Stimulated activated CD8-positive, alpha-beta memory T cell treated with anti-CD3 and anti-CD28 coated beads, Interleukin-4, amount 100 ng/mL, for 24 hours (primary cell): ENCODE measurements at places on chromosomes 1 and 21.

DNA sequence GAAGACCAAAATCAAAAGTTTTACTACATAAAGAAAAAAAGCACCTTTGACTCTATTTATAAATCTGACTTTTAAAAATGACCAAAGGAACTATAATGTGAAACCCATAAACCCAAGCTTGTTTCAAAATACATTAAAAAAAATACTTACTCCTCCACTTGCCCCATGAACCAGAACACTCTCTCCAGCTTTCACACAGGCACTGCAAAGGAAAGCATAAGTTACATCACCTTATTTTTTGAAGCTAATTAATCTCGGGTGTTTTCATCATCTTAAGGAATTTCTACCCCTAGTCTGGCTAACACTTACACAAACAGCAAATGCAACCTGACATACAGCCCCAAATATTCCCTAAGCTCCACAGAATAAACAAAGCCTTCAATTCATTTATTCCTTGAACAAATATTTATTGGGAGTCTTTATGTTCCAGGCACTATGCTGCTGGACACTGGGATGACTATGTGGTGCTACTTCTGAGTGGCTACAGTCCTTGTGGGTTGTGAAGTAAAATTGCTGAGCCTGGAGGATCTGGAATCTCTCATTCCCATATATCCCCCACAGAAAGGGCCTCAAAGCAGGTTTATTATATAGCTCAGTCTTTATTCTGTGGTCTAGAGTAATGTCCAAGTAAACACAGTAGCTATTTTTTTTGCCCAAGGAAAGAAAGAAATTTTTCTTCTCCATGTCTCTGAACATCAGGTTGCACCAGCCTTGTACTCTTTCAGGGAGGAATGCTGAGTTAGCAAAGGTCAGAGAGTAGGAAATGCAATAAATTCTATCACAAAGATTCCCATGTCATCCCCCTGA is 18.2 kb downstream of the CRYZ start:
- no peak for DNase-seq

DNA sequence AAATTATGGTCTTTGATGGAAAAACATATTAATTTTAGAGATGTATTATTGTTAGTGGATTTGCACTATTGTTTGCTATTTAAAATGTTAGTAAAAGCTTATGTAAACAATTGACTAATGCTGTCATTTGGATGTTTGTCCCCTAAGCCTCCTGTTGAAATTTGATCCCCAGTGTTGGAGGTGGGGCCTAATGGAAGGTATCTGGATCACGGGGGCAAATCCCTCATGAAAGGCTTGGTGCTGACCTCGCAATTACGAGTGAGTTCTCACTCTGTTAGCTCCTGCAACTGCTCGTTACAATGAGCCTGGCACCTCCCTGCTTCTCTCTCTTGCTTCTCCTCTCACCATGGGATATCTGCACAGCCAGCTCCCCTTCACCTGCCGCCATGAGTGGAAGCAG is 14.3 kb downstream of the TMEM35B start:
- no peak for DNase-seq

DNA sequence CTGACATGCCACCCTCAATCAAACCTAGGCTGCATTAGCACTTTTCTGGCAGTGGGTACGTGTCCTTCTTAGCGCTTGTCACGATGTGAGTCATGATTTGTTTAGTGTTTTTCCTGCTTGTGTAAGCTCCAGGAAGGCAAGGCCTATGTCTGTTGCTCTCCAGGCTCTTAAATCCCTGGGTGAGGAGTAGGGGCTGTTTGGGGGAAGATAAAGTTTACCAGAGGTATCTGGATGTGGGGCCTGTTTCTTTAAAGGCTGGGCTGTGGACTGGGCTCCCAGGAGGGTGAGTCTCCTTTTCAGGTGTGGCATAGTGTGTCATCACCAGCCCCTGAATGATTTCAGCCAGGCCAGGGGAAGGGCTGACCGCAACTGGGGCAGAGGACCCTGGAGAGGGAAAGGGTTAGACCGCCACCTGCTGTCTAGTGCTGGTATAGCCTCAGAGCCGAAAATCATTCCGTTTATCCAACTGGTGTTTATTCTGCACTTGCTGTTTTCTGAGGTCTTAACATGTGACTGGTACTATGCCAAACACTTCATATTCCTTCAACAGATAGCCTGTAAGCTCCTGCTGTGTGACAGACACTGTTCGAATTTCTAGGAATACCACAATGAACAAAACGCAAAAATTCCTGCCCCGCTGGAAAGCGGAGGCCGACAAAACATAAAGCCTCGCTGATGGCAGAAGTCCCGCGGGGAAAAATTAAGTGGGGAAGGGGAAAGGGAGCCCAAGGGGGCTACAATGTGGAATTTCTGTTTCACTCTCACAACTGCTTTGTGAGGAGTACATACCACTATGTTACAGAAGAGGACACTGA is 9.7 kb downstream of the SERINC2 start:
- DNase-seq = peak; percentile 52

DNA sequence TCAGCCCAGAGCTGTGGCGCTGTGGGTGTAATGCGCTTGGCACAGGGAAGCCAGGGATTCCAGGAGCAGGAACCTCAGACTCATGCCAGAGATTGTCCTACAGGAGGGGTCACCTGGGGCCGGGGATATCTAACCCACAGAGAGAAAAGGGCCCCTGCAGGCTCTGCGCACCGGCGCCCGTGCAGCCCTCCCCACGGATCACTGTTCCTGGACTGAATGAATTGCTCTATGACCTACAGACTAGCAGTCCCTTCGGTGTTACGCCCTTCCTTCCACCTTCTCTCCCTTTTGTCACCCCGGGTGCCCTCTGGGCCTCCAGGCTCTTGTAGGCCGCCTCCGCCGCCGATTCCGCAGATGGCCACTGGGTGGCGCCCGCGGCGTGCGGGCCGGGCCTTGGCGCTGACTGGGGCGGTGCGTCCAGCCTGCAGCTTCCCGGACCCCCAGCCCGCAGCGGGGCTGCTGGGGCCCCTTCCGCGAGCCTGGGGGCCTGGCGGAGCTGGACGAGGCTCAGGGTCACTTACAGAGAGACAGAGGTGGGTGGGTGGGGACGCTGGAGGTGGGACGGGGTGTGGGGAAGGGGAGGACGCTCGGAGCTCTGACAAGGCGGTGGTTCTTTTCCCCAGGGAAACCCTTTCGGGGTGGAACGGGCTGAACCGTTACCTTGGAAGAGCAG is 101.3 kb downstream of the IER5 start:
- peak; percentile 61 for DNase-seq

- DNase-seq = no peak
These were observed 290.9 kb downstream of the HHIPL2 start for GRCh38 chr1:222257027-222257426.
